ENCODE measurements at places on chromosomes 2 and 18. TPM values are rescaled to one million over a fixed set of nuclear protein-coding genes. Genes with fewer than 3 reads are reported as not detected.

The ASIC4 gene
- total RNA-seq = 0.17 TPM

The MZT2B gene
- 427 TPM for total RNA-seq

The MALL gene
- total RNA-seq = 1.8 TPM

The REG3A gene
- total RNA-seq = not detected

The VWA3B gene
- not detected for total RNA-seq

The BUB1 gene
- total RNA-seq = 25.5 TPM

The MTIF2 gene
- 60.7 TPM for total RNA-seq

The SH2D6 gene
- total RNA-seq = 0.84 TPM

The ONECUT2 gene
- 0.49 TPM for total RNA-seq

The HOXD11 gene
- not detected for total RNA-seq

The SCYGR4 gene
- not detected for total RNA-seq

The SH3RF3 gene
- total RNA-seq = 21.7 TPM

The FEV gene
- not detected for total RNA-seq

The AQP12A gene
- not detected for total RNA-seq

The ACADL gene
- not detected for total RNA-seq

The BMP10 gene
- total RNA-seq = not detected

The TBR1 gene
- total RNA-seq = 0.26 TPM

The MYCN gene
- not detected for total RNA-seq

The UGT1A4 gene
- 0.12 TPM for total RNA-seq

The MTLN gene
- total RNA-seq = 54.2 TPM

The KIF1A gene
- total RNA-seq = not detected
